ENCODE measurements at places on chromosomes 6 and 20.

DNA sequence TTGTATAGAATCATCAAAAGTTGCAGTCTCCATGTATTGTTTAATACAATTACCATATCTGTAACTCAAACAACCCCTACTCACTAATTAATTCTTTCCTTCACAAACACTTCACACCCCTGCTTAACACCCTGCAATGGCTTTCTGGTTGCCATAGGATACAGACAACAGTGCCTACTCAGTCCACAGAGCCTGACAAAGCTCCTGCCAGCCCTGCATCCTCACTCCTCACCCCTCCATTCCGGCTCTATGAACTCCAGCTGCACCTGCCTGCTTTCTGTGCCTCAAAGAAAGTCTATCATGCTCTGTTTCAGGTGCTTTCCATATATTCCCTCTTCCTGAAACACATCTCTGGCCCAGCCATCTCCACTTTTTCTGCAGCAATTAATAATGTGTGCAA is 253.4 kb downstream of the HACE1 start:
- no peak for DNase-seq

DNA sequence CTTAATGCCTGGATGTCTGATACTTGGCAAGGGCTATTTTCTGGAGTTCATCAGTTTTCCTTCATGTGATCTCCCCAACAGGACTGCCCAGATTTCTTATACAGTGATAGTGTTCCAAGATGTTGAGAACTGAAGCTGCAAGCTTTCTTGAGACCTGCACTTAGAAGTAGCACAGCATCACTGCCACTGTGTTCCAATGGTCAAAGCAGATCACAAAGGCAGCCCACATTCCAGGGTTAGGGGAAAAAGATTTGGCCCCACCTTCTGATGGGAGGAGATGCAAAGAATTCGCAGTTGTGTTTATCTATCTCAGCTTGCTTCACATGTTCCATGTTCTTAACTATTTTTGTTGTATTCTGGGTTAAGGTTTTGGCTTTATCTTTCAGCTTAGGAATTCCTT is 78.2 kb downstream of the GPX5 start:
- DNase-seq: no peak

GRCh38 chr20:50655311-50655880 is 35.9 kb downstream of the RIPOR3 start:
- DNase-seq: no peak

- no peak for DNase-seq
Measured at GRCh38 chr20:35448788-35449373, 6.5 kb upstream of the CEP250 start.

- DNase-seq: no peak
Measured at GRCh38 chr20:57615445-57615811, 4.8 kb downstream of the ZBP1 start.

DNA sequence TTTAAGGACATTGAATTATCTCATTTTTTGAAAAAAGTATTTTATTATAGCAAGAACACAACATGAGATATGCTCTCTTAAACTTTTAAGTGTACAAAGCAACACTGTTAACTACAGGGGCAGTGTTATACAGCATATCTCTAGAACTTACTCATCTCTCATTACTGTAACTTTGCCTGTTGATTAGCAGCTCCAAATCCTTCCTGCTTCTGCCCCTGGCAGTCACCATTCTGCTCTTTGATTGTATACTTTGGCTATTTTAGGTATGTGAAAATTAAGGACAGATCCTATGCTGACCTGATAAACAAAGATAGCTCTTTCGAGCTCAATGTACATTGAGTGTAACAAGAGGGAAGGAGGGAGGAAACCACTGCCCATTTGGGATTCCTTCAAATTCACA is 1349.8 kb upstream of the GJE1 start:
- no peak for DNase-seq

DNA sequence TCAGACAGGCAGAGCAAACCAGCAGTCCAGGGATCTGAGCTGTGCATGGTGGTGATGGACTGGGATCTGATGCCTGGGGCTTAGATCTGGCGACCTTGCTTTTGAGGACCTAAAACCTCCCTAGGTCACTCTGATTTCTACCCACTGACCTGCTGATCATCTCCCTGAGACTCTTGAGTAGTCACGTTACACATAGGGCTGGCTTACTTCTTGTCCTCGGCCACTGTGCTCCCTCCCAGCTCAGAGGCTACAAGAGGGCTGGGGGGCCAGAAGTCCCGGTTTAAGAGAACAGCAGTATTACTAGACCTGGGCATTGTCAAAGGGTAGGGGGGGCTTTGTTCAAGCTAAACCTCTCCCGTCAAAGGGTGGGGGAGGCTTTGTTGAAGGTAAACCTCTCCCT is 5.5 kb downstream of the DYNLT1 start:
- DNase-seq: no peak

DNA sequence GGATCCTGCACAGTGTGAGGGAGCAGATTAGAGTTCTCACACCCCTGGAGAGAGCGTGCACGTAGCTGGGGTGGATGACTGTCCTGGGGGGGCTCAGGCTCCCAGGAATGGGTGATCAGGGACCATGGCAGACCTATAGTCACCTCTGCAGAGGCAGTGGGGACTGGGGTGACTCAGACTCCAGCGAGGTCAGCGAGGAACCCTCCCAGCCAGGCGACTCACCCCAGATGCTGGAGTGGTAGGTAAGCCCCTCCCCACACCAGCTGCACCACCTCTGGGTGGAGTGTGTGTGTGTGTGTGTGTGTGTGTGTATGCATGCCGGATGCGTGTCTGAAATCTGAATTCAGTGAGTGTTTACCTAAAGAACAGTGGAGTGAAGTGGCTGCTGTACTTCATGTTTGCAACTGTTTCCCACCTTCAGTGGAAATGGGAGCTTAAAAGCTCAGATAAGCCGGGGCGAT is 17.4 kb upstream of the GTSF1L start:
- no peak for DNase-seq

DNA sequence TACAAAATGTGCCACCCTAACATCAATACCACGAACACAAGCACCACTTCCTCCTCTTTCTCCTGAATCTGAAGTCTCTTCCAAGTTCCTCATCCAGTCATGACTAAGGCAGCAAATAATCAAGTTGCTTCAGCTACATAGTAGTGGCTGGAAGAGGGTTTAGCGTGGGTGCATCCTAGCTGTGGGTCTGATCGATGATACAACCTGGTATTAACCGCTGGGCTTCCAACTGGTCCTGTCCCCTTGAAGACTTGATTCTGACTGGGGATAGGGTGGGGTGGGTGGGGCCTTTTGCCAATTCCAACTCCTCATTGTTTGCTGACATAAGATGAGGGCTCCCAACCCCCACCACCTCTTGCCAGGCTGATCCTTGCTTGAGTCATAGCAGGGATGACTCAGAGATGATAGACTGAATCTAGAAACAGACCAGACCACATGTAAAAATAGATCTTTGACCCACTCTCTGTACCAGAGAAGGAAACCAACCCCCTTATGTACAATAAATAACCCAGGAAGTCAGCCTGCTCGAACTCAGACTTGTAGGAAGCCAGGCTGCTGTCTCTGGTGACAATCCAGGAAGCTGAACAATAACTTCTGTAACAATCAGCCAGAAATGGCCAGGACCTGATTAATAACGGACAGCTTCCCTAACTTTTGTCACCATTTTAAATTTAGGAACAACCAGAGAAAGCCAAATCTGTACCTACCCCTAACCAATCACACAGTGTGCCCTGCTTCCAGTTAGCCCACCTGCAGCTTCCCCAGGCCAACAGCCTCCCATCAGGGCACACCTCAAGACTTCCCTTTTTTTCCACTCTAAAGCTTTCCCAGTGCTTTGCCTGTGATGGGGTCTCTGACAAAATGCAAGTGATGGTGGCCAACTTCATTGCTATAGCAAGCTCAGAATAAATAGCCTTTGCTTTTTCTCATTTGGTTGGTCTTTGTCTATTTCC is 68.9 kb upstream of the FAM184A start:
- DNase-seq: peak; percentile 83

DNA sequence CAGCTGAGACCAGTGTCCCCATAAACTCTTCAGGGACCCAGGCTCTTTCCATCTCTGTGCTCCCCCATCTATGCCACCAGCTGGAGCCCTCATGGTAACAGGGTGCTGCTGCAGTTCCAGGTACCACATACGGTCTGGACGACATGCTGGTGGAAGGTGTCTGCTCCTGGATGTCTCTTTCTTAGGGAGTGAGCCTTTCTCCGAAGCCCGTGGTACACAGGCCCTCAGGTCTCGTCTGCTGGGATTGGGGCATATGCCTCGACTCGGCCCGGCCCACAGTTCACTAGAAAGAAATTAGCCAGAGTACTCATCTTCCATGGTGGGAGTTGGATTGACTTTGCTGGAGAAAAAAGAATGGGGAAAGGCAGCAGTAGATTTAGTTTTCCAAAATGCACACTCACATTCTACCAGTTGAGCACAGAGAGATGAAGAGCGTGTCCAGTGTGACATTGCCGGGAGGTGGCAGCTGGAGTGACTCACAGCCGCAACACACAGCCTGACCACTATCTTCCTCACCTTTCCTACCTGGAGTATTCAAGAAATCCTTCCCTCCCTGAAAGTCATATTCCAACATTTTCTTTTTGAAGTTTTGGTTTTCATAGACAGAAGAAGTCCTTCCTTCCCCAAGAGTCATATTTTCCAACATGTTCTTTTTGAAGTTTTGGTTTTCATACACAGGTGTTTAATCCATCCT is 18.6 kb upstream of the SPO11 start:
- DNase-seq: no peak

- DNase-seq: no peak
Measured at GRCh38 chr6:3532296-3532916, 75.6 kb upstream of the SLC22A23 start.

GRCh38 chr20:56005389-56005715 is at the start of gene CBLN4:
Gene CBLN4, minus strand, starts transcription at chr20:56005519. Its CDS starts 1,348 bp downstream, at chr20:56004171.
- DNase-seq: no peak

Measured in KBM-7 (cell line).